ENCODE measurements at places on chromosomes 4 and X.

GRCh38 chrX:127085939-127086338 lies 266.4 kb downstream of the PRR32 start:
- no peak for DNase-seq

DNA sequence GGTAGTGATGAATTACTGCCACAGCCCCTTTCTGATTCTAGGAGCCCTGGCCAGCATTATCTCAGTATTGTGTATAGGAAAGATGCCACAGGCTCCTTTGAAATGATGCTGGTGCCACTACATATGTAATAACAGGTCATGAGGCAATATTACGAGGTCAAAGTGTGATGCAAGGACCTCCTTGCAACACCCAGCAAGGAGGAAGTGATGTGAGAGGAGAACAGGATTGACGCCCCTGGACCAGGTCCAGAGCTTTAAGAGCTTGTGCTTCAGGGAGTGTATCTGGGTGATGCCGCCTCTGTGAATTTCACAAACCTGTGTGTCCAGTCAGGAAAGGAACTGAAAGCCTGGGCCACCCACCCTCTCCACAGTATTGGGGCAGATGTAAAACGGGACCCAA lies 261.8 kb downstream of the MID1IP1 start:
- no peak for DNase-seq

- no peak for DNase-seq
Measured at GRCh38 chr4:108351791-108352190, 183.1 kb upstream of the LEF1 start.

DNA sequence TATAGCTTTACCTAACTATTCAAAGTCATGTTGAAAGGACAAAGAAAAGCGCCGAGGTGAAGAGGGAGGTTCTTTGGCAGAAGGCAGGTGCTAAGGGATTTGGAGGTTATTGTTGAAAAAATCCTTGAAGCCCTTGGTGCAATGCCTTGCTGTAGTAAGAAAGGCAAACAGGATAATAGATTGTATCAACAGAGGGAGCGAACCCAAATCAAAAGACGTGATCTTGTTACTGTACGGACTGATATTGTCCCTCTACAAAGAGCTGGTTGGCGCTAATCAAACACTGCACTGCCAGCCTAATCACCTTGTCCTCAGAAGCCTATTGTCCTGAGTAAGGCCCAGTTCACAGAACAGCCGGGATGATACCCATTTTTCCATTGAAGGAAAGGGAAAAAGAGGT lies 182.9 kb downstream of the ZIC3 start:
- no peak for DNase-seq

DNA sequence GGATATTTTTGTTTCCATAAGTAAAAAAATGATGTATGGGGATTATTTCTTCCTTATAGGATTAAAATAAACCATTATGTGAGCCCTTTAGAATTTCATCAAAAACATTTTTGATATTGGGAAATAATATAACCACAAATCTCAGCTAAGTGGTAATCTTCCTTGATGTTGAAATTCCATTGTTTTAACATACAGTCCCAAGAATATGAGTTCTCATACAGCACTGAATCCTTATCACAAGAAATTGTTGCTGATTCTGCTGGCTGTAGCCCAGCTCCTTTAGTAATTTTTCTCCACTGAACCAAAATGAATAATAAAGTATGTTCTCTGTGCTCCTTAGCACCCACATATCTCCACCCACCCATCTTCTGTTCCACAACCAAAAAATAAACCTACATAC lies 41.9 kb upstream of the FAM47B start:
- DNase-seq: no peak

DNA sequence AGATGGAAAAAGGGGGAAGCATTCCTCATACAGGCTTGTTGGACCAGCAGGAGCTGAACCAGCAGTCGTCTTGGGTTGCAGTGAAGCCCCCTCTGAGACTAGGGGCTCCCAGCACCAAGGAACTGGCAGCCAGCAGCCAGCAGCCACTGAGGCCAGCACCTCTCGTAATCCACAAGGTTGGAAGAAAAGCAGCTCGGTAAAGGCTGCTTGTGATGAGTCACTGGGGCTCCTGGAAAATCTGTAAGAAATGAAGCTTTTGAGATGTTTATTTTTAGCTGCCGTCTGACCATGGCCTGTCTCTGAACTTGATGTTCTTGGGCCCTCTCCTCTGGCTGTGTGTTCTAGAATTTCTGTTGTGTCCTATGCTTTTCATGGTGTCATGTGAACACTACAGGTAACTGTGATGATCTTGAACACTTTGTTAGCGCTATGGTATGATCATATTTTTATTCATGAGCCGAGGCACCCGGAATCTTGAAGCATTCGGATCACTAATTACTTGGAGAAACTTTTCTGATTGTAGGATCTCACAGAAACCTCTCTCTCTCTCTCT lies 18.6 kb downstream of the CLCN4 start:
- no peak for DNase-seq

- no peak for DNase-seq
Measured at GRCh38 chr4:7654550-7655445, 220.1 kb upstream of the PSAPL1 start.

DNA sequence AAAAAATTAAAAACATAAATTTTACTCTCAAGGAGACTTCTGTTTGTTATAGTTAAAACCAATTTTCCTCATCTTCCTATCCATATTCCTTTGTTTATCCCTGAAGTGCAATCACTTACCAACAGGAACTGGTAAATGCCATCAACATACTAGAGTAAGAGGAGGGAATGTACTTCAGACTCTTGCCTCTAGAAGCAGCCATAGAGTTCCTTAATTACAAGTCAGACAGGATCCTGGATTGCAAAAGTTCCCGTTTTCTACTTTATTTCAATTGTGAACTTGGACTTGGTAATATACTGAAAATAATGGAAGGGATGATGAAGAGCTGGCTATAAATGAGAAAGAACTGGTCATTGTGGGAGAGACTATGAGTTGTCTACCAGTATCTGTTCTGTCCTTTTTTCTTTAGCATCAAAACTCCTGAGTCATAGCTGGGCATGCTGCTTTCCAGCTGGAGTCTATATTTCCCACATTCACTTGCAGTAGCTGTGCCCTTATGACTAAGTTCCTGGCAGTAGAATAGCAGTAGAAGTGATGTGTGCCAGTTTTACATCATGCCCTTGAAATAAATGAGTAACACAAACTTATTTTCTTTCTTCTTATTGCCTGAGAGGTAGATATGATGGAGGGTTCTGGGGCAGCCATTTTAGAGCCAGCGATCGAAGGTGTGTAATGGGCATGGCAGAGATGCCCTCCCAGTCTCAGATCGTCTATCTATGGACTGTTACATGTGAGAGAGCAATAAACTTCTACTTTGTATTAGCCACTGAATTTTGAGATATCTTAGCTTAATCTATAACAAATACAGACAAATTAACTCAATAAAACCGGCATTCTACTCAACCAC lies 26.8 kb upstream of the SPARCL1 start:
- no peak for DNase-seq

DNA sequence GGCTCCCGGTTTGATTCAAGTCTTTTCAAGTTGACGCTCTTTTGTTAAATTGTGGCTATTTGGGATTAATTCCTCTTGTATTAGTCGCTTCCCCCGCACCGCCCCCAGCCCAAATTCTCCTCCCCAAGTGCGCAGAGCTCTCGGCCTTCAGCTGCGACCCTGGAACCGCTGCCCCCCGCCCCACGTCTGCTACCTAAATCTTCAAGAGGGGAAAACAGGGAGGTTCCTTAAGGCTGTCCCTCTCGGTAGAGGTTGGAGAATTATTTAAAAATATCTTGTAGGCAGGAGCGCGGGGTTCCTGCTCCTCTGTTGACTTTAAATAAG lies 860 bp upstream of the RPS6KA3 start:
- no peak for DNase-seq

GRCh38 chr4:153018031-153018430 lies 81.9 kb downstream of the FHDC1 start:
- DNase-seq: no peak

- DNase-seq: no peak
Measured at GRCh38 chr4:179880756-179881155, 2362.4 kb upstream of the TENM3 start.

DNA sequence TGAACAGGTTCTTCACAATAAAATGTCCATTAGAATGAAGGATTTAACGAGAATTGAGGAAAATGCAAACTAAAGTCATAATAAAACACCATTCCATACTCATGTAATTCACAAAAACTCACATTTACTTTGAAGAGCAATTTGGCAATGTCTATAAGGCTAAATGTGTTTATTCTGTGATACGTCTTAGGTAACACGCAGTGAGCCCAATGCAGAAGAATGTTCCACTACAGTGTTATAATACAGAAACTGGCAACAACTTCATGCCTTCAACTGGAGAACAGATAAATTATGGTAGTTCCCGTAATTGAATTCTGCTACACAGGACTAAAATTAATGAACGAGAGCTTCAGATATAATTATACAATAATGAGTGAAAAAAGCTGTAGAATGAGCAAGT lies 17.4 kb downstream of the ADH5 start:
- no peak for DNase-seq

- no peak for DNase-seq
Measured at GRCh38 chrX:22616867-22617266, 344.2 kb downstream of the CBLL2 start.

- no peak for DNase-seq
Measured at GRCh38 chr4:42985976-42986375, 93.5 kb downstream of the GRXCR1 start.

GRCh38 chr4:89000844-89001360 lies 56.1 kb downstream of the FAM13A start:
- no peak for DNase-seq

GRCh38 chr4:140308366-140309123 lies 64.9 kb upstream of the SCOC start:
- no peak for DNase-seq

- DNase-seq: no peak
Measured at GRCh38 chr4:67935888-67936287, 27.4 kb downstream of the TMPRSS11A start.

GRCh38 chr4:173522160-173522950 lies 7.7 kb downstream of the HAND2 start:
- DNase-seq: no peak

DNA sequence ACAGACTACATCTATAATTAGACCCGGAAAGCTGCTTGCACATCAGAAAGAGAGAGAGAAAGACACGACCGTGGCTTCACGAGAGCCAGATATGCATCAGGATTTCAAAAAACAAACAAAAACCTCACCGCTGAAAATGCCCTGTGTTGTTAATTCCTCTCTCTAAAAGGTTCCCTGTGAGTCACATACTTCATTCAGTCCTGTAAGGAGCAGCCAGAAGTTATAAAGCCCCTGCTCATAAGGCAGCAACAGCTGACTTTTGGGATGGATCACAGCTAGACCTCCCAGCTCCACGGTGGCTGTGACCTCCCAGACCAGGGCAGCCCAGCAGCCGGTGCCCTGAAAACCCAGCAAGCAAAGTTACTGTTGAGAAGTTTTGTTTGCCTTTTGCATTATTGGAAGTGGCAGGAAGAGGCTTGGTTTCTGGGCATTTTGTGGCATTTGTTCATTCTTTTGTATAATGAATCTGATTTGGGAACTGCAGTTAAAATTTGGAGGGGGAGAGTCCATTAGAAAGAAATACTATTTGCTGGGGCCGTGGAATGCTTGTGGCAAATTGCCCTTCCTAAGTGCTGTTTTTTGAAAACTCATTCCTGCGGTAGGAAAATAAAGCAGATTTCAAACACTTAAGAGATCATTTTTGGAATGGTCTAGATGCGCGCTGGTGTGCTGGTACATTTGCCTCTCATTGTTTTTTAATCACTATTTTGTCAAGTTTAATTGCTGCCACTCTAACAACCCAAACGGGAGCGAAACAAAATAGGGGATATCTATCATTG lies 520.4 kb downstream of the BCOR start:
- no peak for DNase-seq

DNA sequence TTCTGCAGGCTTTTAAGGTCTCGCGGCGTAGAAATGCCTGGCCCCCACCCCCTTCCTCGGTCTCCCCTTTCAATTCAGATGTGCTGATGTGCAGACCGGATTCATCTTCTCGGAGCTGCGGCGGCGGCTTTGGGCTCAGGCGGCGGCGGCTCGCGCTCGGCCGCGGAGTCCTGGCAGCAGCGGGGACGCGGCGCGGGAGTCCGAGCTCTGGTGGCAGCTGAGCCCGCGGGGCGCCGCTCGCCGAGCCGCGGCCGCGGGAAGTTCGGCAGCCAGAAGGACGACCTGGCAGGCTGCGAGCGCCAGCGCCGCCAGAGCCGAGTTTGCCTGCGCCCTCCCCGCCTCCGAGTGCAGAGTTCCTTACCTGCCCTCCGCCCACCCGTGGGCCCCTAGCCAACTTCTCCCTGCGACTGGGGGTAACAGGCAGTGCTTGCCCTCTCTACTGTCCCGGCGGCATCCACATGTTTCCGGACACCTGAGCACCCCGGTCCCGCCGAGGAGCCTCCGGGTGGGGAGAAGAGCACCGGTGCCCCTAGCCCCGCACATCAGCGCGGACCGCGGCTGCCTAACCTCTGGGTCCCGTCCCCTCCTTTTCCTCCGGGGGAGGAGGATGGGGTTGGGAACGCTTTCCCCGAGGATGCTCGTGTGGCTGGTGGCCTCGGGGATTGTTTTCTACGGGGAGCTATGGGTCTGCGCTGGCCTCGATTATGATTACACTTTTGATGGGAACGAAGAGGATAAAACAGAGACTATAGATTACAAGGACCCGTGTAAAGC lies 448 bp downstream of the TLL1 start:
- no peak for DNase-seq

DNA sequence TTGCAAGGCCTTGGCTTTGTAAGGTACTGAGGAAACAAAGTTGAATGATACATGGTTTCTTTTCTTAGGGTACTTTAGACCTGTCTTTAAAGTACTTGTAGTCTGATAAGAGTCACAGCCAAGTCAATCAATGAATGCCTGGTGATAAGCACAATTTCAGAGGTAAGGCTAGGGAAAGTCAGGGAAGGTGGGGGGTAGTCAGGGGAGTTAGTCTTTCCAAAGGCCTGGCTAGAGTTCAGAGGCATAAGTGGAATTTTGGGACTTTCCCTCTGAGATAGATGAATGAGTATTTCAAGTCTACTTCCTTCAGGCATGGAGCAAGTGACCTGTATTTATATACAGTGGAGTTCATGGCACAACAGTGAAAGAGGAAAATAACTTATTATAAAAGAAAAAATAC lies 78.3 kb downstream of the SLC4A4 start:
- DNase-seq: no peak

- DNase-seq: no peak
Measured at GRCh38 chr4:6999172-7000086, 43.7 kb upstream of the TADA2B start.

DNA sequence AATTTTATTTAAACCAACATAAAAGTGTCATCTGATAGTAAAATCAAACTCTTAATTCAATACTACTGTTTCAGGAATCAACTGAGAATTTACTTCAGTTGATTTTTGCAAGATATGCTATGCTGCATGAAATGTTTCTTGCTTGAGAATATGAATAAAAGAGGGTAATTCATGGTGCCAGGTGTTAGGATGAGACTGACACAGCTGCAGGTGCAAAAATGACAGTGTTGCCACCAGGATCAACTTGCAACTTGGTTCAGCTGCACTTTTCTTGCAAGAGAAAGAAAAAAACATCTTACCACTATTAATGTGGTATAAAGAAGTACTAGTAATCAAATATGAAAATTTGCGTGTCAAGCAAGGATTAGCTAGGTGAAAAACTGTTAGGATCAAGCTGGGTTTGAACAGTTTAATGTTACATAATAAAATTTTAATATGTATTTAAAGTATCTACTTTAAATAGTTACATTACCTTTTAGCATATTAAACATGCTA lies 49.7 kb downstream of the CHIC2 start:
- no peak for DNase-seq

- DNase-seq: no peak
Measured at GRCh38 chr4:188647820-188648370, 508.7 kb downstream of the TRIML1 start.

GRCh38 chrX:80139564-80139963 lies 125.0 kb downstream of the TBX22 start:
- no peak for DNase-seq

Data from T-helper 22 cell (primary cell).